ENCODE measurements at places on chromosomes 7 and 10. TPM values are rescaled to one million over a fixed set of nuclear protein-coding genes. Genes with fewer than 3 reads are reported as not detected.

- no peaks in the 10 kb centered on the region for H3K36me3 ChIP-seq
- no peaks in the 10 kb centered on the region for H3K27me3 ChIP-seq
- DNase-seq = no peak
- H3K4me1 ChIP-seq = peaks cover 33% of the 10 kb centered on the region
Measured at GRCh38 chr10:44312401-44312800, 72.5 kb downstream of the CXCL12 start.

The ARMH3 gene
- 38.9 TPM for total RNA-seq

DNA sequence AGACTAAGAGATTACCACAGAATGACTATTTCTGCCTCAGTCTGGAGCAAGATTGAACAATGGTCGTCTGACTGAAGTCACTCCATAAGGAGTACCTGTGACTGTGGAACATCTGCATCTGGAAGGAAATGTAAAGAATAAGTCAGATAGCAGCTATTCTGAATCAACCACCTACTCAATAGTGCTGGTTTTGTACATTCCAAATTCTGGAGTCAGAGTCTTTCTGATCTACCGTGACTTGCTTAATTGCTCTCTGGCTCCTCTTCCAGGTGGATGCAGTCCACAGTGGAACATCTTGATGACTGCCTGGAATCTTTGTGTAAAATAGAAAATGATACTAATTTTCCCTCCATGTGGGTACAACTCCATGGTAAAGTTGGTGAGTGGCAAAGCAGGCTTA is 156.3 kb upstream of the SEMA3C start:
- no peaks in the 10 kb centered on the region for H3K36me3 ChIP-seq
- no peak for DNase-seq
- H3K27ac ChIP-seq = no peak overlapping the region
- no peak overlapping the region for H3K4me3 ChIP-seq

- DNase-seq = no peak
- H3K27ac ChIP-seq = no peak overlapping the region
- H3K4me1 ChIP-seq = no peaks in the 10 kb centered on the region
- H3K4me3 ChIP-seq = no peak overlapping the region
Measured at GRCh38 chr7:47507522-47507921, 74.4 kb downstream of the TNS3 start.

- H3K27me3 ChIP-seq = no peaks in the 10 kb centered on the region
- no peaks in the 10 kb centered on the region for H3K4me1 ChIP-seq
- DNase-seq = no peak
- H3K4me3 ChIP-seq = no peak overlapping the region
Measured at GRCh38 chr7:84548366-84549365, 354.1 kb upstream of the SEMA3A start.

The DLX5 gene
- not detected for total RNA-seq

DNA sequence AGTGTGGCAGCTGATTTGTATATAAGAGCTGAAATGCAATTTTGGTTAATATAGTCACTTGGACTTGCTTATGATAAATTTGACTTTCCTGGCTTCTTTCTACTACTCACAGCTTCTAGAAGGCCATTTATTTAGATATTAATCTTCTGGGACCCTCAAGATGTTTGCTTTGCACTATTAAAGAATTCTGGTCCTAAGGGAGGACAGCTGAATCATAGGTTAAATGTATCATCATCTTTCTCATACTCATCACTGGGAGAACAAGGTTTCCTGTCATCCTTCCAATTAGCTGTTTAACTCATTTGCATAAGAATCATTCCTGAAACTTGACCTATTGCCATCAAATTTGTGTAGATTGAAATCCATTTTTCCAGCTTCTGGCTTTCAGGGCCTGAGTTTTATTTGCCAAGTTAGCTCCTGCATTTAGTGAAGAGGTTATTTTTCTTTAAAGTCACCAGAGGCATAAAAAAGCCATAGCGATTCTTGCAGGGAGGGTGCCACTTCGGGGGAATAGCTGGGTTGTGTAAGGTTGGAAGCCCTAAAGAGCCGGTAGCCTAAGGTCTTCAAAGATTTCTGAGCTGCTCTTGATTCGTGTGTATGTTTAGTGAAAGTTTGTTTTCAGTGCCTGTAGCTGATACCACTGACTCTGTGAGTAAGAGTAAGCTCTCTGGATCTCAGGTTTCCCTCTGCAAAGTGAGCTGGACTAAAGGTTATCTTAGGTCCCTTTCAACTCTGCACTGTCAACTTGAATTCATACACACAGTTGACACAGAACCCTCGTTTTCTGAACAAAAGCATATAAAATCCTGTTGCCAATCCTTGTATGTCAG is 4.3 kb downstream of the MAP3K8 start:
- peaks cover 54% of the 10 kb centered on the region for H3K36me3 ChIP-seq
- H3K27ac ChIP-seq = peak overlapping the region; percentile 61

GRCh38 chr7:155962968-155963300 is 150.7 kb upstream of the SHH start:
- no peak overlapping the region for H3K4me3 ChIP-seq
- H3K4me1 ChIP-seq = peaks cover 9% of the 10 kb centered on the region

The PRRT4 gene
- total RNA-seq = not detected

The PON1 gene
- not detected for total RNA-seq

The ANKRD61 gene
- total RNA-seq = not detected

DNA sequence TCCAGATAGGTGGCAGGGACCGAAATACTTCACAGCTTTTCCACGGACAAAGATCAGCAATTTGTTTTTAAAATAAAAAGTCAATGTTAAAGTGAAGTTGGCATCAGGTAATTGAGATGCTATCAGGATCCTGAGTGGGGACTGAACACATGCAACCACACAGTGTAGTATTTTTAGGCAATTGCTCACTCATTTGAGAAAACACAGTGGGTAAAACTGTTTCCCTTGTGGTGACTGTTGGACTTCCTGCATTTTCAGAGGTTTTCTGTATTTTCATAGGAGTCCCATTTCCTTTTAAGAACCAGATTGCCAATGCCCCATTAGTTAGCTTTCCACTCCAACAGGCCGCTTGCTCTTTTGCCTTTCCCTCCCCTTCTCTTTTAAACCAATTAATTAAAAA is 159.5 kb upstream of the ZNF32 start:
- H3K27me3 ChIP-seq = no peaks in the 10 kb centered on the region
- no peak overlapping the region for H3K4me3 ChIP-seq
- no peak overlapping the region for H3K27ac ChIP-seq
- DNase-seq = peak; percentile 17
- no peaks in the 10 kb centered on the region for H3K36me3 ChIP-seq

The FAM107B gene
- total RNA-seq = 226 TPM

GRCh38 chr10:76871697-76872295 is 765.8 kb downstream of the KCNMA1 start:
- no peaks in the 10 kb centered on the region for H3K36me3 ChIP-seq
- no peak overlapping the region for H3K4me3 ChIP-seq
- DNase-seq = no peak
- H3K4me1 ChIP-seq = no peaks in the 10 kb centered on the region

GRCh38 chr10:79020015-79020491 is 48.7 kb upstream of the ZMIZ1 start:
- H3K4me3 ChIP-seq = no peak overlapping the region
- no peak for DNase-seq
- H3K27ac ChIP-seq = no peak overlapping the region
- H3K4me1 ChIP-seq = peaks cover 11% of the 10 kb centered on the region

The AOAH gene
- total RNA-seq = 263 TPM

- H3K36me3 ChIP-seq = no peaks in the 10 kb centered on the region
- no peak for DNase-seq
- peaks cover 13% of the 10 kb centered on the region for H3K4me1 ChIP-seq
Measured at GRCh38 chr7:1992554-1992953, 240.2 kb downstream of the MAD1L1 start.

DNA sequence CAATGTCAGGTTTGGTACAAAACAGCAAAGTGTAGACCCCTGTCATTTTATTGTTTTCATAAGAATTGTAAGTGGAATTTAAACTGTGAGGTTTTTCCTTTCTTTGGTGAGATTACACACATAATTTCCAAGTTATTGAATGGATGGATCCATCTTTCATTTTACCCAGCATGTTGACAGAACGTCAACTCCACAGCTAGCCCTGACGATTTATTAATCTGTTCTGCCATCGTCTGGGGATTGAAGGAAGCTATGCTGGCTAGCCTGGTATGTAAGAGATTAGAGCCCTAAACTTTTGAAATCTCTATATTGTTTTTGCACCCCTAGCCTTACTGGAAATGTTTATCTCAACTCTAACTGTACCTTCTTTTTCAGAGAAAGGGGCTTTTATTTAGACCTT is 8.6 kb downstream of the WNT16 start:
- no peaks in the 10 kb centered on the region for H3K36me3 ChIP-seq
- no peak overlapping the region for H3K27ac ChIP-seq
- H3K4me3 ChIP-seq = no peak overlapping the region
- no peak for DNase-seq

DNA sequence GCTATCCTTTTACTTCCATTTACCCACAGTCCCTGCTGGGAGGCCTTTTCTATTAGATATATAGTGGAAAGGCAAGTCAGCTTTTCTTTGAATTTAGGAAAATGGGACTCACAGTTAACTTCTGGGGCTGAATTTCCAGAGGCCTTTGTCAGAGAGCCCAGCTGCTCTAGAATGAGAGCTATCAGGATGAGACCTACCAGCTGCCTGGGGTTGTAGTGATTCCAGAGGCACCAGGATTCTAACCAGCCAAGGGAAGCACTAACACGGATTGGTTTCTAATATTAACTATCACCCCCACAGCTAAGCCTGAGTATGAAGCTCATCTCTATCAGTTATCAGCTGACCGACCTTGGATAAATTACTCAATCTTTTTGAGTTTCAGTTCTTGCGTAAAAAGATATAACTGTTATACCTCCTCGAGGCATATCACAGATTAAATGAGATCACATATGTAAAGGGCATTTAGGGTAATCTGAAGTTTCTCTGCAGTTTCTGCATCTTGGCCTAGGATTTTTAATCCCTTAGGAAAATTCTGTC is 56.6 kb upstream of the CALD1 start:
- no peaks in the 10 kb centered on the region for H3K4me1 ChIP-seq
- DNase-seq = no peak

GRCh38 chr7:55032069-55032699 is 13.4 kb downstream of the EGFR start:
- no peak overlapping the region for H3K27ac ChIP-seq
- H3K36me3 ChIP-seq = no peaks in the 10 kb centered on the region
- no peaks in the 10 kb centered on the region for H3K4me1 ChIP-seq
- H3K27me3 ChIP-seq = no peaks in the 10 kb centered on the region
- no peak for DNase-seq

The TEX47 gene
- total RNA-seq = not detected

DNA sequence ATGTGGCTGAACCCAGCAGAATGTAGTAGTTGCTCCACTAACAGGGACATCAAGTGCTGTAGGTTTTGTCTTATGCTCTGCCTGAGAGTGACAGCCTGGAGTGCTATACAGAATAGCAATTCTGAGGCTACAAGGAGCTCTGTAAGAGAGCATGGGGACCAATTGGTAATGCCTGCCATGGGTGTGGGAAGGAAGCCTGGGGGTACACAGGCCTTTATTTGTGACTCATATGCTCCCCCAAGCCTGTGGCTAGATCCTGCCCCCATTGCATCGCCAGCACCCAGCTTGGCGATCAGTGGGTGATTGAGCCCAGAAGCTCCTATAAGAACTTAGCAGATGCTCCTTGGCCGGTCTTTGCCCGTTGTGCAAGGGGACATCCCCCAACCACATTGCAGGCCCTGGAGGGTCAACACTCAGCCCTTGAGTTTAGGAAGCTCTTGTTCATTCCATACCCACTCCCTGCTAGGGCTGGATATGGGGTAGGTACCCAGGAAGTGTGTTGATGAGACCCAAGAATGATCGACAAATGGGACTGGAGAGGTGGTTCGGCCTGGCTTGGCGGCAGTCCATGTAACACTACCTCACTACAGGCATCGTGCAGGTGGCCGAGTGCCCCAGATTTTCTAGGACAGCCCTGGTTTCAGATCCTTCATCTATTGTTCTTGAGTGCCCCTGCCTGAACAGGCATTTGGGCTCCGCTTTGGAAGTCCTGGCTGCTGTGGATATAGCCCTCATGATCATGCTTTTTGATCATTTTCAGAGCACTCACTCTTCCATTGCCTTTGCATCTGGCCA is 37.7 kb downstream of the ZMIZ1 start:
- H3K27me3 ChIP-seq = no peaks in the 10 kb centered on the region
- peaks cover 68% of the 10 kb centered on the region for H3K4me1 ChIP-seq
- DNase-seq = no peak
- H3K36me3 ChIP-seq = no peaks in the 10 kb centered on the region
- no peak overlapping the region for H3K27ac ChIP-seq
- H3K4me3 ChIP-seq = no peak overlapping the region

The SPACDR gene
- 2.3 TPM for total RNA-seq

- no peaks in the 10 kb centered on the region for H3K27me3 ChIP-seq
- H3K27ac ChIP-seq = no peak overlapping the region
- H3K4me1 ChIP-seq = no peaks in the 10 kb centered on the region
- no peak for DNase-seq
Measured at GRCh38 chr10:123665491-123666286, 466 bp upstream of the GPR26 start.

DNA sequence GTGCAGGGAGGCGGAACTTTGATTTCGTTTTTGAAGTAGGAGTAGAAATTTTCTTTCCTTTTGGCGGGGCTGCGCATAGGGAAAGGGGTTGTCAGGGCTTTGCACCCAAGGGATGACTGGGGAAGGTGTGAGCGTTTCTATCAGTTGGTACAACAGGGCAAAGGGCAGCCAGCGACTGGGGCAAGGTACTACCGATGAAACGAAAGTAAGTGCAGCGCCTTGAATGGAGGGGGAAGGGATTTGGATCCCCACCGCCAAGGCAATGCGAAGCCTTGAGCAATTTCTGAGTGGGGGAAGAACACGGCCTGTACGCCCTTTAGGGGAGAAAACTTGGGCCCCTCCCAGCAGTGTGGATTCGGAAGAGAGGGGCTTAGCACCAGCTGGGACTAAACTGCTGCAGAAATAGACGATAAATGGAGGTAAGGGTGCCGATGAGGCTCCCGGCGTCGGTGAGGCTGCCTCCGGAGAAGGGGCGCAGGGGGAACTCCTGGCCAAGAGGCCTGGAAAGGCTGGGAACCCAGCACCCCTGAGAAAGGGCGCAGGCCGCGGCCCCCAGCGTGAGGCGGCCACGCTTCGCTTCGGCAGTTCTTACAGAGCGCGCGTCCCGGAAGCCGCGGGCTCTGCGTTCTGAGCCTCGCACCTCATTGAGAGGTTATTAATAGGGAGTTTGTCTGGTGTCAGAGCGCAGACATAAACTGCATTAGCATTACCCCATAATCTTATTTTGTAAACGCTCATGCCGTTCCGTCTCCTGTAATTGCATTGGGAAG is 10.0 kb upstream of the TLX1 start:
- DNase-seq = no peak
- H3K4me3 ChIP-seq = peak overlapping the region; percentile 72
- peak overlapping the region; percentile 13 for H3K27ac ChIP-seq
- H3K4me1 ChIP-seq = peaks cover 27% of the 10 kb centered on the region

The LRRD1 gene
- not detected for total RNA-seq

Measured in natural killer cell (primary cell).